Epithelial cell of esophagus (primary cell): ENCODE measurements at places on chromosomes 16 and 17.

GRCh38 chr17:78358538-78359320, 1.1 kb downstream of the SOCS3 start:
- peak; percentile 63 for DNase-seq

GRCh38 chr17:40859536-40859935, 7.5 kb downstream of the KRT12 start:
- no peak for DNase-seq

- DNase-seq = no peak
These were observed 486.2 kb upstream of the RBFOX1 start for GRCh38 chr16:6846452-6846851.

DNA sequence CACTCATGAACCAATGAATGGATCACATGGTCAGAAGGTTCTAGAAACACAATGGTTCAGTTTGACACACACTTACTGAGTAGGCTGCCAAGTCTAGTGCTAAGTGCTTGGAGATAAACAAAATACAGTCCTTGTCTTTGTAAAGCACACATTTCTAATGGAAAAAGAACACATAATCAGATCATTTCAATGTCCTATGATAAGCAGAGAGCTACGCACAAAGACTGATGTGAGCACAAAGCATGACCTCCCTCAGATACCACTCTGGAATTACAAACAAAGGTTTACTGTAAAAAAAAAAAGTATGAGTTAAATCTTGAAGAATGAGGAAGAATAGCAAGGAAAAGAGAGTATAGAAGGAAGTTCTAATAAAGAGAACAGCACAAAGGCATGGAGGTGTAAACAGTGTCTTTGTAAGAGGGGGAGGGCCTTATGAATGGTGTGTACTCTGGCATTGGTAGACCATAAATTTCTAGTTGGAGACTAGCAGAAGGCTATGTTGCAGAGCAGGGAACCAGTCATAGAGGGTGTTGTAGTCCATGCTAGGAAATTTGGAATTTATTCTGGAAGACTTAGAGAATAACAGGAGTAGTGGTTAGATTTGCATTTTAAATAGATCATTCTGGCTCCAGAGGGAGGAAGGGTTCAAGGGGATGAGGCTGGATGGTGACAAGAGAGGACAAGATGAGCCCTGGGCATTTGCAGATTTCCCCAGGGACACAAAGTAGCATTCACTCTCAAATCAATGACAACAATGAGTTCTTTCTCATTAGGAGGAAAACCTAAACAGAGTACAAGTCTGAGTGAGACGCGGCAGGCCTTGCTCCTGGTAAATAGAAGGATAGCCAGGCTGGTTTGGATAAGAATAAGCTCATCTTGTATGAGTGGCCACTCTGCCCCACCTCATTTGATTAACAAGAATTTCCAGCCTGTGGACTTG, 468.0 kb downstream of the TOX3 start:
- no peak for DNase-seq

DNA sequence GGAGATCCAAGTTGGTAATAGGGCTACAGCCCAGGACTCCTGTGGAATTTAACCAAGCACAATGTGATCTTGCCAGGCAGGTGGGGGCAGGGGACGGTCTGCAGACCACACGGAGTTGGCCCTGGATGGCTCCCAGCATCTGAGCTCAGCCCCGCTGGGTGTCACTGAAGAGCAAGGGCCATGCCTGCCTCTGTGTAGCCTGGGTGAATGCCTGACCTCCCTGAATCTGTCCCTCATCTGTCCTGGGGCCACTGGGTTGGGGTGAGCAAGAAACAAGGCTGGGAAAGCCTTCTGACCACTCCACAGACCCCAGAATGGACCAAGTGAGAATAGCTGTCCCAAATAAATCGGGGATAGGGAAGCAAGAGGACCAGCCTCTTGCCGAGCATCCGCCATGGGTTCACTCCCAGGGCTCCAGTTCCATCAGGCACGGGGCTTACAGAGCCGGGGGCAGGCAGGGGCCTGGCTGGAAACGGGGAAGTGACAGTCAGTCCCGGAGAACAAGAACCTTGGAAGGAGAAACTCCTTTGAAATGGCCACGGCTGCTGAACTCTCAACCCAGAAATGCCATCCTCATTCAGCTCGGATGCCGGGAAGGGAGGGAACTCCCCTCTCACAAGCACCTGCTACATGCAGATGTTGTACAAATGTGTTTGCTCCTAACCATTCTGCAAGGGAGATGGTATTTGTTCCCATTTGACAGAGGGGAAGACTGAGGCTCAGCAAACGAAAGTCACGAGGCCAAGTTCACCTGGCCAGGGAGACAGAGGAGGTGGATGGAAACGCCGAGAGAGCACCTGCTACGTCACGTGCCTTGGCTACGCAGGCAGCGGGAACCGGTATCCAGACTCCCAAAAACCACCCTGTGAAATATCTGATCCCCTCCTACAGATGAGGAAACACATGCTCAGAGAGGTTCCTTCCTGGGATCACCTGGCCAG, 50.0 kb downstream of the RMI2 start:
- no peak for DNase-seq

GRCh38 chr17:77543801-77544200, 403.0 kb downstream of the SEC14L1 start:
- no peak for DNase-seq

DNA sequence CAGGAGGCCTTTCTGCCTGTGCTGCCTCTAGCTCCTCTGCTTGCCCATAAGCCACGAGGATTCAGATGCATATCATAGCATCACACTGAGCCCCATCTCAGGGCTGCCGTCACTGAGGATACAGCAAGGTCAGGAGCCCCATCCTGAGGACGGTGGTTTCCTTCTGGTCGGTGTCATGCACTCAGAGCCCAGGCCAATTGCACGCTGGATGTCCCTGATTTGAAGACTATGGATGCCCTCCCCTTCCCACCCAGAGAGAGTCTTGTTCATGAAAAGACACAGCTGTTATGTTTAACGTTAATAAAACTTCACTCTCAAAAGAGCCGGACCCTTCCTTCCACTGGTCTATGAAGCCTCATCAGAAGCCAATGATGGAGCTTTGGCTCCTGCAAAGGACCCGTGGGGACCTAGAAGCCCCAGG, 19.9 kb downstream of the COTL1 start:
- no peak for DNase-seq

- peak; percentile 67 for DNase-seq
These were observed 18.6 kb downstream of the C1QTNF1 start for GRCh38 chr17:79042421-79043190.

DNA sequence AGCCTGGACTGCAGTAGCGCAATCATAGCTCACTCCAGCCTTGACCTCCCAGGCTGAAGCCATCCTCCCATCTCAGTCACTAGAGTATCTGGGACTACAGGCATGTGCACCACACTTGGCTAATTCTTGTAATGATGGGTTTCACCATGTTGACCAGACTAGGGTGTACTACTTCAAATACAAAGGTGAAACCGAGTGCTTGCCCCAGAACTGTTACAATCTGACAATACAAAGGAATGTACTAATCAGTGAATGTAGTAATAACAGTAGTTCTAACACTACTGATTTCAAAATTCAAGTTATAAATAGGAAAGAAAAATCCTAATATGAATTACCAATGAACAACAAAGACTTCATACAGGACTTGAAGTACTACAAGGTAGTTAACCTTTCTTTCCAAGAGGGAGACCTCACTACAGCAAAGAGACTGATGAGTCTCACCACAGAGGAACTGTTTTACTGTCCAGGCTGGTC, 24.4 kb downstream of the CRK start:
- DNase-seq = no peak

DNA sequence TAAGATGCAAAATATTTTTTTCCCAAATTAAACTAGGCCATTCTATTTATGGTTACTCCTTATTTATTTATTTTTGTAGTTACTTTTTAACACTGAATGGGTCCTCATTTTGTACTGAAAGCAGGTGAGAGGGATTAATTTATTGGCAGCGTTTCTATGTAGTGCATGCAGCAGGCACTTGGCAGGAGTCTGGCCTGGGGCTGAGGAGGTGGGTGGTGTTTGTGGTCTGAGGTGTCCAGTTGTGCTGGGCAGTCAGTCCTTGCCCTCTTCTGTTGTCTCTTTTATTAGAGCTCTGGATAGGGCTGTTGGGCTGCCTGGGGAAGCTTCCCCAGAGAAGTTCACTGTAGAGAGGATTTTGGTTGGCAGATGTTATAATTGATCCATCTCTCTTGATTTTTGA, 12.7 kb downstream of the SEC14L1 start:
- DNase-seq = no peak

DNA sequence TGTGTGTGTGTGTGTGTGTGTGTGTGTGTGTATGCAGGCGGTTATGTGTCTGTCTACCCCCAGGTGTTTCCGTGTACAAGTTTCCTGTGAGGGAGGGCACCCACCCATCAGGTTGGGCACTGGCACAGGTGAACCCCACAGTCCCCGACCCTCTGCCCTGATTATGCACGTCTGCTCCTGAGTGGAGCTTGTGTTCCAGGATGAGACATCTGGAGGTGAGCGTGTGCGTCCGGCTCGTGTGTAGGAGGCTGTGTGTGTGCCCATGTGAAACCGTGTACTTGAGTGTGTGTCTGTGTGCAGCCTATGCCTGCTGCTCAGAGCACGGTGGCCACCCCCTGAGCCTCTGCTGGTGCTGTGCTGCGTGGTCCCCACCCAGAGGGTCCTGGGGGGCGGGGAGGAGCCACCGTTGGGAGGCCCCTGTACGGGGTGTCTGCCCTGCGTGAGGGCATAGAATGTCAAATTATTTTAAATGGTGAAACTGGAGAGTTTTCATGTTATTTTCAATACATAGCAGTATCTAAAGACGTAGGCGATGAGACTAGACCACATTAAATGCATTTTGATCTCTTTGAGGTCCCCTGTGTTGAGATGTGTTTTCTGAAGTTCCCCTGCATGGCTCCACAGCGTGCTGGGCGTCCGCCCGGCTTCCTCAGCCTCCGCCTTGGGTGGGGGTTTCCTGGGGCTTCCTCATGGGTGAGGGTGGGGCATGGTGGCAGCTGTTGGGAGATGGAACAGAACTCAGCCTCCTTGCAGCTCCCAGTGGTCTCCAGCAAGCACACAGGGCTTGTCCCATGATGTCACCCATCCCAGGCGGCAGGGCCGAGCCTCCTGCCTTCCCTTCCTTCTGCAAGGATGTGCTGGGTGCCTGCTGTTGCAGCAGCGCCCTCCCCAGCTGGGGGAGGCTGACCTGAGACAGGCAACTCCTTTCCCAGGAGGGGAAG, 43.4 kb downstream of the KCNJ12 start:
- no peak for DNase-seq

DNA sequence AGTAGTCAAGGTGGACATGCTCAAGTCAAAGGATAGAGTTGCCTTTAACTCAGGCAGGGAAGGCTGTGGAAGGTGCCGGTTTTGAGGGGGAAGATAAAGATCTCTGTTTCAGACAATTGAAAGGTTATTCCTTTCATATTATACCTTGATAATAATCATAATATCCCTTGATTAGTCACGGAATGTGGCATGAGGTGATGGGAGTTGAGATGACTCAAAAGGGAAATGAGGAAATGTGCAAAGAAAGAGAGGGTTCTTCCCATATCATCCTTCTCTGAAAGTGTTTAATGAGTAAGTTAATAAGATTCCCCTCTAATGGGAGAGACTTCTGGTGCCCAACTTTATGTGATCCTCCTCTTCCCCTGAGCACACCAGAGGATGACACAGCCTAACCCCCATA, 43.1 kb upstream of the HS3ST2 start:
- peak; percentile 50 for DNase-seq

DNA sequence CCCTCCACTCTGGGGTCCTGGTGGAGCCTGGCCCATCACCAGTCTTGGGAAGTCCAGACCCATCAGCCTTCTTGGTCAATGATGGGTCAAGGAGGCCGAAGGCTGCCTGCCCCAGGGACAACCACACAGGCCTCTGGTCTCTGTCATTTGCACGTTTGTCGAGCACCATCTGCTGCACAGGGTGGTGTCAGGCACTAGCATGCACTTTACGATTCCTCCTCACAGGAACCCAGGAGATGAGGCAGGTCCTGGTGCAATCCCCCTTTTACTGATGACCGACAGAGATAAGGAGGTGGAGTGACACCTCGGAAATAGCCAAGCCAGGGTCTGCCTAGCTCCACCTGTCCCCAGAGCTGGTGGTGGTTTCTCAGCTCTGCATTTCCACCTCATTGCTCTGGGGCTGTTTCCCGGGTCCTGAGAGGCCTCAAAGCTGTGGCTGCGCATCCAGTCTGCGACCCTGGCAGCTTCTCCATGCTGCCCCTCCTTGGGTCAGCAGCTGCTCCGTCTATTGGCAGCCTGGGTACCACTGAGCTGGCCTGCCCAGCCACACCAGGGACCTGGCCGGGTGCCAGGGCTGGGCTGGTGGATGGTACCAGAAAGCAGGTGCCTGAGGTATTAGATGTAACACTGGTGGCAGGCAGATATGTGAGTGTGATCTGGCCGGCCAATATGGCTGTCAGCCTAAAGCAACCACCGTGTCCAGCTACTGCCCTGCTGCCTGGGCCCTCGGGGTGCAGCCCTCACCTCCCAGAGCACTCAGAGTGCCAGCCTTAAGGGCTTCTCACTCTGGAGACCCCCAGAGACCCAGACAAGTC, 10.0 kb downstream of the MMP15 start:
- DNase-seq = no peak

GRCh38 chr16:84239141-84239769, 557 bp downstream of the KCNG4 start:
- DNase-seq = no peak

DNA sequence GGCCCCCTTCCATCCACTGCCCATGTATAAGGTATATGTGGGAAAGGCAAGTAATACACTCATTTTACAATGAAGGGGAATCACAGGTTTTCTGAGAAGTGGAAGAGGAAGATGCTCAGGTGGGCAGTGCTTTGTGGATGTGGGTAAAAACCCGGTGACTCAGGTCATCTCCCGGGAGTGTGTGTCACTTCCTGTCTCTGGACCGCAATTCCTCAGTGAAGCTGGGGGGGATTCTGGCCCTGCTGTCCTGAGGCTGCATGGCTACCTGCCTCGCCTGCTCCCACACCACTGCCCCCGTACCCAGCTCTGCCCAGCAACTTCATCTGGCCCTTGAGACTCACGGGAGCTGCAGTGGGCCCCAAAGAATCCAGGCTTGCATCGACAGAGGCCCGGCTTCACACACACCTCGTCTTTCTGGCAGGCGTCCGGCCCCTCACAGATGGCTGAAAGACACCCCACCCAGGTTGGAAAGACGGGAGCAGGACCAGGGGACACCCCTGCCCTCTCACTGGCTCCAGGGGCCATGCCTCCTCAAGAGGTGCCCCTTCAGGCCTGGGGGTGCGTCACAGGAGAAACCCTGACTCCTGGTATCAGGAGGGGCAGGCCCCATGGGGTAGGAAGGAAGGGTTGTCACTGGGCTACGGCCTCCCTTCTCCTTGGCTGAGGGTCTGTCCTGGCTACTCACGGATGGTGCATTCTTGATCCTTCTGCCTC, 882 bp downstream of the SCARF1 start:
- DNase-seq = peak; percentile 65

GRCh38 chr17:81865733-81866439, 5.3 kb downstream of the ARHGDIA start:
- DNase-seq = peak; percentile 37

- no peak for DNase-seq
These were observed 2.2 kb downstream of the TMEM235 start for GRCh38 chr17:78233678-78234077.
